ENCODE measurements at places on chromosomes 6 and 20. TPM values are rescaled to one million over a fixed set of nuclear protein-coding genes. Genes with fewer than 3 reads are reported as not detected.

- DNase-seq = no peak
Observed at GRCh38 chr6:108363889-108364313, 69.0 kb downstream of the AFG1L start.

DNA sequence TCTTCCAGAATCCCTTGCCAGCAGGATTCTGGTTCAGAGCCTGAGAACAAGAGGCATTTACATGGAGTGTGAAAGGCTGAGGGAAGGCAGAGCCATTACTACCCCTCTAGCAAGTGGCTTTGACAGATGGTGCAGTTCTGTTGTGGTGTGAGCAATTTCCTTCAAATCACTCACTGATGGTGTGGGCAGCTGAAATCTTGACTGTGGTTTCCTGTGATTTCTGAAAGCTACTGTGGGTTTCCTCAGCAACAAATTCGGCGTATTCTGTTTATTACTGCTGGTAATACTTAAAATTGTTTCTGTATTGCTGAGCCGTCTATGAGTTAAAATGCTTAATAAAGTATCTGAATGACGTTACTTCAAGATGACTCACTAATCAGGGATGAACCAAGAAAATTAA is 181.5 kb upstream of the TCF21 start:
- no peak for DNase-seq

The FOXF2 gene
- not detected for total RNA-seq

GRCh38 chr6:10341605-10342004 is 73.3 kb downstream of the TFAP2A start:
- DNase-seq = no peak

The IL17F gene
- not detected for total RNA-seq

DNA sequence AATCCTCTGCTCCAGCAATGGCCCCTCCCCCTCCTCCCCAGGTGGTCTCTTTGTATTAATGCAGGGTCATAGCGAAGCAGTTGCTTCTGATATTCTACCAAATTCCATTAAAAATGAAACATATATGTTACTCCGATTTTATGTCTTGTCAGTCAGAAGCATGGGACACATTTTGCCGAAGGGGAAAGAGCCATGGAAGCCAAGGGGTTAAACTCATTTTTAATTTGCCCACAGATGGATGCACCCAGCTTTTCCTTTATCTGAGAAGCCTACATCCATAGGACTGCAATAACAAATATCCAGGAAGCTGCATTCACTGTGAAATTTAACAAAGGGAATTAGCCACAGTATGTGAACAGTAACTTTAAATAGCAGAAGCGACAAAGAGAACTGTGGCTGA is 688.2 kb downstream of the QKI start:
- no peak for DNase-seq

GRCh38 chr20:37880726-37881591 is 22.0 kb upstream of the VSTM2L start:
- no peak for DNase-seq

DNA sequence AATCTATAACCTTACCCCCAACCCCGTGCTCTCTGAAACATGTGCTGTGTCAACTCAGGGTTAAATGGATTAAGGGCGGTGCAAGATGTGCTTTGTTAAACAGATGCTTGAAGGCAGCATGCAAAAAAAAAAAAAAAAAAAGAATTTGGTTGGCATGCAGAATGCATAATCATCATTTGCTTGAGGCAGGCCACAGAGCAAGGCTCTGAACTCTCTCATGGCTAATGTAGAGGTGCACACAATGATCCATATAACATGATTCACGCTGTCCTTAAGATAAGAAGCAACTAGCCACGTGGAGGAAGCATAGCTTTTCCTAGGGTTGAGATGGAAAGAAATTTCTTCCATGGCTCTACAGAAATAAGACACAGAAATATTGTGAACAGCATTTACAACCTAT is 27.6 kb upstream of the RPN2 start:
- no peak for DNase-seq

The EMILIN3 gene
- total RNA-seq = 1.2 TPM

DNA sequence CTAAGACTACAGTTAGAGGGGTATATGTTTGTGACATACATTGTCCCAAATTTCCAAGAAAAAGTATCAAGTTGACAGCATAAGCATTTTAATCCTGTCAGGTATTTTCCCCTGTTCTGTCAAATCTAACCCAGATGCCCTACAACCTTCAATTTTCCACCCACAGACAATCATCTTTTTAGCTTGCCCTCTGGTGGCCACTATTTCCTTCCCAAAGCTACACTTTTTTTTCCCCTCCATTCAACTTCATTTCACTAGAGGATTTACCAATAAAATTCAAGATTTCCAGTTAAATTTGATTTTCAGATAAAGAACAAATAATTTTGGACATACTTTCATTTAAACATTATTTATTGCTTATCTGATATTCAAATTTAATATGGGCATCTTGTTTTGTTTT is 286.6 kb downstream of the TENT5A start:
- DNase-seq = no peak

- DNase-seq = no peak
Observed at GRCh38 chr6:117267054-117267347, 1.6 kb downstream of the VGLL2 start.

The TIAM2 gene
- 9.9 TPM for total RNA-seq

Data from epithelial cell of proximal tubule (primary cell).